Left ventricle myocardium superior (tissue), 1 donor: ENCODE measurements at places on chromosomes 5 and 9. TPM values are rescaled to one million over a fixed set of nuclear protein-coding genes. Genes with fewer than 3 reads are reported as not detected.

DNA sequence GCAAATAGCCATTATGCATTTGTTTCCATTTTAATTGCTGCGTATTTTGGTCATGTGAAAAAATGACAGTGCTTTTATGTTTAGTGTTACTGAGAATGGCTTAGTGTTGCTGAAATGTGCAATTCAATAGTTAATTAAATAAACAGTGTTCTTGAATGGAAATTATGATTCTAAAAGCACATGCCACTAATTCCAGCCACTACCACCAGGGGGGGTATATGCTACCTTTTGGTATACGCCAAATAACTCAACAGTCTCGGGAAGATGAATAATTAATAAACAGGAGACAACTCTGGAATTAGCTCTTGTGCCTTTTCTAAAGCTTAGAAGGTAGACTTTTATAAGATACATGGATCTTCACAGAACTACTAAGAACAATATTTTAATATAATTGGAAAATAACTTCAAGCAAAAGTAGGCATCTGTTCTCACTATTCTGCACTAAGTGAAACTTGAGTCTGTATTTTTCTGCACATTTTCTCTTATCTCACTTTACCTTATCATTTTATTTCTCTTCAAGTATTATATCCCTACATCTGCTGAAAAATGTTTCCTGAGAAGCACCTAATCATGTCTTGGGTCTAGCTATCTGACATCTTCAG is 83.5 kb upstream of the MINAR2 start:
- no peak for DNase-seq

DNA sequence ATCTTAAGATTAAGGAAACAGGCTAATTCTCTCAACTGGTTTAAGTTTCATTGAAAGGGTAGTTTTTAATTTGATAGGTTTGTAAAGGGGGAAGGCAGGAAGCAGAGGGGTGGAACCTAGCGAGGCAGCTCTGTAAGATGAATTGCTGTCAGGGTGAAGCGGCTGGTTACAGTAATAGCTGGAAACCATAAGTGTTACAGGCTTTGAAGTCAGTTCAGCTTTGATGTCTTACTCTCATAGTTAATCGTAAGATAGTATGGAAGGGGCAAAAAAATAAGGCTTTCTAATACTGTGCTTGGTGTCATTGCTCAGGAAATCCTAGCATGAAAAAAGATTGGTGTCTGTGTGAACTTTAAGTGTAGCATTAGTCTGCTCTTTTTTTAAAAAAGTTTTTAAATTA is 20.3 kb downstream of the POU5F2 start:
- DNase-seq: no peak

DNA sequence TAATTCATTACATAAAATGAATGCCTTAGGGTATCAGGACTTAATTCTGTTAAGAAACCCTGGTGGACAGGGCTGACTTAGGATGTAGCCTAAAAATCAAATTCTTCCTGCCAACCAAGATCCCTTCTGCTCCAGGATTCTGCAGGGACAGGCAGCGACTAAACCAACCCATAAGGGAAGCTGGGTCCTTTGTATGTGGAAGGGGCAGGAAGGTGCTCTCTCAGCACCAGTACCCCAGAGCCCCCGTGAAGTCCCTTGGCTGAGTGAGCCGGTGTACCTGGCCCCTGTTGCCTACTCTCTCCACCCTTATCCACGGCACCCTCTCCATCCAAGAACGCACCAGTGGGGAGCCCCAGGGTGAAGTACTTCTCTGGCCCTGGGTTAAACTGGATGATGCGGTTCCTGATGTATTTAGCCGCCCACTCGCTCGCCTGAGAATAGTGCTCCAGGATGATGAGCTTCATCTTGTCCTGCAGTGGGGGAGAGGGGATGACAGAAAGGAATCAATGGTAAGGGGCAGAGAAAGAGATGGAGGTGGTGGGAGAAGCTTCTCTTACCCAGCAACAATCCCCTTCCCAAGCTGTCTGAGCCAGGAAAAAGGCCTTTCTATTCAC is 1.1 kb downstream of the GNPDA1 start:
- DNase-seq: no peak

GRCh38 chr5:58460002-58460731 is at the start of gene PLK2:
Gene PLK2, minus strand, starts transcription at chr5:58460086. Its CDS starts 127 bp downstream, at chr5:58459959.
- peak; percentile 97 for DNase-seq

DNA sequence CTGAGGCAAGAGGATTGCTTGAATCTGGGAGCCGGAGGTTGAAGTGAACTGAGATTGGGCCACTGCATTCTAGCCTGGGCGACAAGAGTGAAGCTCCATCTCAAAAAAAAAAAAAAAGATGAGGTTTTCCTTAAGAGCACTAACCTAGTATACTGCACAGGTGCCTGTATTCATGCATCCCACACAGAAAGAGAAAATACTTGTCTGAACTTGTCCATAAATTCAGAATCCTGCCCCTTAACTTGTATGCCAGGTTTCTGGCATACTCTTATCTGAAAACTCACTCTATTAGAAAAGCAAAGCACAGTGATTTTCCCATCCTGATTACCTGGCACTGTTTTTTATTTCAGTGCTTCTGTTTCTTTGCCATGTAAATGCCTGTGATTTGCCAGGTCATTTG is 125.3 kb upstream of the CDKN2B start:
- no peak for DNase-seq

DNA sequence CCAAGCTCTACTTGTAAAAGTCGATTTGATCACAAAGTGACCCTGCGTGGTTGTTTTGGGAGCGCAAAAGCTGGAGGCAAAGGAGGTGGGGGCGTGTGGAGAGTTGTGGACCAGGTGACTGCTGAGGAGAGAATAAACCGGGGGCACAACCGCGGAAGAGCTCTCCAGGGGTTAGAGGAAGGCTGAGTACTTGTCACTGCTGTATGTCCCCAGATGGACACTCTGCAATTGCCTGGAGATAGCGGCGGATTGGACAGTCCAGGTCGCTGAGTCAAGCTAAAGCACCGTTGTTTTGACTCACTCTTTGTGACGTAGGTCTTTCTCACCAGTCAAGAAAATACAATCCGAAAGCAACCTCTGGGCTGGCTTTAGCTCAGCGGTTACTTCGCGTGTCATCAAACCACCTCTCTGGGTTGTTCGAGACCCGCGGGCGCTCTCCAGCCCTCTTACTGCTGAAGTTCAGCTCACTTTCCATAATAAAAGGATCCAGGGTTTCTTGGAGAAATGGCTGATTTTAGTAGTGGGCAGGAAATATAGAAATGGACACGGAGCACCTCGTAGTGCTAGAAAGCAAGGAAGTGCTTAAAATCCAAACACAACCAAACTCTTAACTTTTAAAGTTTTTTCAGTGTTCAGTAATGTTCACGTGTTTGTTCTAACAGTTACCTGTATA is 25.7 kb downstream of the ZMAT2 start:
- DNase-seq: peak; percentile 42

DNA sequence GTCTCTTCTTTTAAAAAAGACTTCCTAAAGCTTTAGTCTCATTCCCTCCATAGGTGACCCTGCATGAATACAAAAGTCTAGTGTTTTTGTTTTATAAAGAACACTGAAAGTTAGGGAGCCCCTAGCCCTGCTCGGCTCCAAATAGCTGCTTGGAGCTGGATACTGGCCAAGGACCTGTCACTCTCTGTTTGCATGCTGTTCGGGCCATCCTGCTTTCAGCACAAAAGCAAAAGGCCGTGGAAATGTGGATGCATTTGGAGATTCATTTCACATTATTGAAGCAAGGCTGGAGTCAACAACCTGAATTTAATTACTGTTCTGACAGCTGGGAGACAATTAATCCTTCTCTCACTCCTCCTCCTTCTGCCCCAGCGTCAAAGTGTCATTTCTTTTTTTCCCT is 151.7 kb upstream of the NMUR2 start:
- no peak for DNase-seq

- DNase-seq: no peak
Observed at GRCh38 chr5:31096238-31096865, 97.1 kb upstream of the CDH6 start.

DNA sequence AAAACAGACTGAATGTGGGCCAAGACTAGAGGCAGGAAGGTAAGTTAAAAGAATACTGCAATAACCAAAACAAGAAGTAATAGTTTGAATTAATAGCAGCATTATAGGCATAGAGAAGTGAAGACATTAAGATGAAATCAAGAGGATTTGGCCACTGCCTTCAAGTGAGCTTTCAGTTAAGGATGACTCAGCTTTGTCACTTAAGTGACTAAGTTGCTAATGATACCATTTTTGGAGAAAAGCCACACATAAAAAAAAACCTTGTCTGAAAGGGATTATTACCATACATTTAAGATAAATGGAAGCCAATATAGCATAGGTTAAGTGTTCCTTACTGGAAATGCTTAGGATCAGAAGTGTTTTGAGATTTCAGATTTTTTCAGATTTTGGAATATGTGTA is 57.0 kb downstream of the ECPAS start:
- no peak for DNase-seq

GRCh38 chr5:61866930-61867329 is 439.1 kb upstream of the KIF2A start:
- DNase-seq: no peak

DNA sequence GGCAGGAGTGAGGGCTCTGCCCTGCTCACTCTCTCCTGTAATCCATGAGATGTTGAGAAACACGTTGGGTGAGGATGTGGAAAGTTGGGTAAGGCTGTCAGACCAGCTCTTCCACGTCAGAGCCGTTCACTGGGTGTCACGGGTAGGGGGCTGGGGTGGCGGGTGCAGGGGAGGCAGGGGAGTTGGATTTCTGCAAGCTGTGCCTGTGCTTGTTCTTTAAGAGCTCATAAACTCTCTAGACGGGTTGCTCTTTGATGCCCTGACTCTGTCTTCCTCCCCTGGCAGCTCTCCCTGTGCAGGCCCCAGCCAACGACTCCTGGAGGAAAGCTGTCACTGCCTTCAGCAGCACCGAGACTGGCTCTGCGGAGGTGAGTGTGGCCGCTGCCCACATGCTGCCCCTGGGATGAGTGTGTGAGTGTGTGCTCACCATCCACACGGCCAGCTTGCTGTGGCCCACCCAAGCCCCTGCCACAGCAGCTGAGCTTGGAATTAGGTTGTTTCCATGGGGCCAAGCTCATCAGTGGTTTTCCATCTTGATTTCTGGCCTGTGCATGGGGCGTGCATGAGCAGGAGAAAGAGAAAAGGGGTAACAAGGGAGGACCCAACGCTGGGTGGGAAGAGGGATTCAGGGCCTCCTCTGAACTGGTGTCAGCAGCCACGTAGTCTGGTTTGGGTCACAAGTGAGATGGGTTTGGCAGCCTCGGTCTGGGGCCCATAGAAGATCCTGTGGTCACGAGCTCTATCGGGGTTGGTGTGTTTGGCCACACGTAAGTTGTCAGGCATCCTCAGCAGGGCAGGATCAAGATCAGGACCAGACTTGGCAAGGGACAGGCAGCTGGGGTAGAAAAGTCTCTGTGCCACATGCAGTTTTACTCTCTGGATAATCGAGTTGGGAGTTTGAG is 21.0 kb upstream of the POMT1 start:
- DNase-seq: no peak

- no peak for DNase-seq
Observed at GRCh38 chr9:83934569-83935275, 13.5 kb upstream of the KIF27 start.

DNA sequence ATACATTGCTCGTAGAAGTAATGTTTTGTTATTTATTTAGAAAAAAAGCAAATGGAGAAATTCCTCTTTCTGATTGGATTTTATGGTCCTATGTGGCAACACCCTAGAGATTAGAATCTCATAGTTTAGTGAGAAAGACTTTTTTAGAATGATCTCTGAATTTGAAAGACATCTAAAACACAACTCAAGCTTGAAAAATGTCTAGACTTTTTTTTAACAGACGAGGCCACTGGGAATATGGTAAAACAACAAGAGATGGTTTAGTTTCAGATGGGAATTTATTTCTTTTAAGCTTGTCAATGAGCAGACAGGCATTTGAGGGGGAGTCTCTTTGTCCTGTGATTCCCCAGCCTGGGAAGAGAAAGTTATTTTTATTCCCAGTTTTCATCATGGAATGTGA is 122.1 kb downstream of the NTRK2 start:
- DNase-seq: no peak

DNA sequence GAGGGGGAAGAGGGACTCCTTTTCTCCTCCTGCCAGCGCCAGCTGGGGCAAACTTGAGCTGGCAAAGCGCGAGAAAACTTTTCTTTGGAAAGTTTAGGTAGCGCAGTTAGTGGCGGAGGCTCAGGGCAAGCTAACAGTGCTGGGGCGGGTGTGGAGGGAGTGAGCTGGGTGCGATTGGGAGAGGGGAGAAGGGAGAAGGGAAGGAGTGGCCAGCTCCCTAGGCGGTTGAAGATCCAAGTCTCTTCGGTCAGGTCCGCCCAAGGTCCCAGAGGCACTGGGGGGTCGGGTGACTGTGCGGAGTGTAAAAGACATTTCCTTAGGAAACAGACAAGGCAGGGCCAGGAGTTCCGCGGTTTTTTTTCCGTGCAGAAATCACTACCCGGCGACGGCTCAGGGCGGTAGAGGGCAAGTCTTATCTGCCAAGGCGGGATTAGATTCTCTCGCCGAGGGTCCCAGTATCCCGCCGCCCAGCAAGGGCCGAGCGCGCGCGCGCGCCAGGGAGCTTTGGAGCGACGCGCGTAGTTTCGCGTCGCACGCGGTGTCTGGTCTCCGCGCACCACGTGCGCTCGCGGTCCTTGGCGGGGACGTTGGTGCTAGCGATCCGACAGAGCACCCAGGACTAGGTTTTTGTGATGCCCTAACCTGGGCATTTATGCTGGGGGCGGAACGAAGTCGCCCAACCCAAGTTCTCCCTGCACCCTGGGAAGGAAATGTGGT is 33.6 kb upstream of the NFIB start:
- DNase-seq: peak; percentile 73

GRCh38 chr5:52466113-52466512 is 321.6 kb upstream of the ITGA1 start:
- DNase-seq: no peak

GRCh38 chr9:114089206-114089840 is 9.8 kb downstream of the KIF12 start:
- DNase-seq: no peak

- DNase-seq: peak; percentile 41
Observed at GRCh38 chr5:177404641-177405179, 4.2 kb upstream of the PFN3 start.

- peak; percentile 64 for DNase-seq
Observed at GRCh38 chr5:36607114-36607571, 737 bp downstream of the SLC1A3 start.

DNA sequence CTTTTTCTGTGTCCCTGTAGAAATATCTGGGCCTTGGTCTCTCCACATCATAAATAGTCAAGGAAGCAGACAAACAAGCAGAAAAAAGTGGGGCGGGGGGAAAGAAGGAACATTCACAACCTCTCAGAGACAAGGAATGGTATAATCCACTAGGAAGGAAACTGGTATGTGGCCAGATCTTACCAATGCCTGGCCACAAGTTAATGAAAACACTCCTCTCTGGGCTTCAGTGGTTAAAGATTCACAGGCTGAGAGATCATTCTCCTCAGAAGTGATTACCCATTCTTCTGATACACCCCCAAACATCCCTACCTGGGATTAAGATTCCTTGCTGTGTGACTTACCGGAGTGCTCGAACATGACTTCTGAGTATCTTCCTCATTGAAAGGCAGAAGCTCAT is 290.6 kb downstream of the MARCHF11 start:
- DNase-seq: no peak

The SLC9A3 gene
- 1.3 TPM for total RNA-seq

The RNF183 gene
- total RNA-seq: not detected

The FAM221B gene
- not detected for total RNA-seq

The SHOC1 gene
- not detected for total RNA-seq

The BARHL1 gene
- total RNA-seq: not detected

The OR1J2 gene
- not detected for total RNA-seq

The ARL10 gene
- 4.4 TPM for total RNA-seq

The NAIP gene
- total RNA-seq: 5.9 TPM
